Occipital lobe (tissue), 3 donors: ENCODE measurements at places on chromosomes 6 and 20. TPM values are rescaled to one million over a fixed set of nuclear protein-coding genes. Genes with fewer than 3 reads are reported as not detected.

GSTA4 gene
- 145 TPM for total RNA-seq

SFTA2 gene
- not detected for total RNA-seq

TFB1M gene
- total RNA-seq = 17.2 TPM

EYS gene
- total RNA-seq = 0.78 TPM

SEMG1 gene
- total RNA-seq = not detected

PNRC1 gene
- 80.9 TPM for total RNA-seq

SLC26A8 gene
- total RNA-seq = 5.3 TPM

RTF2 gene
- 51.3 TPM for total RNA-seq

HLA-DRB5 gene
- not detected for total RNA-seq

PRDM1 gene
- 1.4 TPM for total RNA-seq

TULP1 gene
- total RNA-seq = 0.47 TPM

DEFB132 gene
- total RNA-seq = not detected

ALDH8A1 gene
- 1.4 TPM for total RNA-seq

E2F3 gene
- total RNA-seq = 3.6 TPM
